ENCODE measurements at places on chromosomes 4 and X.

DNA sequence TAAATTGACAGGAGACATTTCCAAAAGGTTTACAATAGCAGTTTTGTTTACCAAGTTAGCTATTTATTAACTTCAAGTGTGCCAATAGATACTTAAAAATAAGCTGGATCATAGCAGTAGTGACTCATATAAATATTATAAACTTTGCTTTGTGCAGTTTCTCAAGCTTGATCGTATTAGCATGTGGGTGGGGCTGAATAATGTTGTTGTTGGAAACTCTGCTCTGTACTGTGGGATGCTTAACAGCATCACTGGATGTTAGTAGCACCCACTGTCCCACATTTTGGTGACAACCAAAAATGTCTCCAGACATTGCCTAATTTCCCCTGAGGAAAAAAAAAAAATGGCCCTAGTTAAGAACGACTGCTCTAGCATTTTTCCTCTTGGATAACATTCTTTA lies 855.2 kb upstream of the ADGRL3 start:
- DNase-seq: no peak

GRCh38 chr4:125315576-125316400 lies 1.0 kb downstream of the FAT4 start:
- no peak for DNase-seq

DNA sequence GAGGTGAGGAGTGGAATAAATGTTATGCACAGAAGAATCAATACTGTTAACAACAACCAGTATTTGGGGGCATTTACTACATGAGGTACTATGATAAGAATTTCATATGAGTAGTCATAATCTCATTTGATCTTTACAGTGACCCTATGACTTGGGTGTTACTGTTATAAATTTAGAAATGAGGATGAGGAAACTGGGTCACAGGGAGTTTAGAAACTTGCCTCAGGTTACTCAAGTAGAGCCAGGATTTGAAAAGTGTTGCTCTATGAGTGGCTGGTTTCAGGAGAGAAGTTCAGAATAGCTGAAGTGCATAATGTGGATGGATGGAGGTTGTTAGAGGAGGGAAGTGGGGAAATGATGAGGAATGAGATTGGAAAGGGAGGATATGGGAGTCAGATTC lies 16.6 kb upstream of the DDIT4L start:
- DNase-seq: no peak

- DNase-seq: no peak
These were observed 15.1 kb downstream of the CSF2RA start for GRCh38 chrX:1283741-1284140.
